ENCODE measurements at places on chromosomes 16 and 17.

- no peak for DNase-seq
Measured at GRCh38 chr16:26316683-26317464, 625.1 kb downstream of the HS3ST4 start.

DNA sequence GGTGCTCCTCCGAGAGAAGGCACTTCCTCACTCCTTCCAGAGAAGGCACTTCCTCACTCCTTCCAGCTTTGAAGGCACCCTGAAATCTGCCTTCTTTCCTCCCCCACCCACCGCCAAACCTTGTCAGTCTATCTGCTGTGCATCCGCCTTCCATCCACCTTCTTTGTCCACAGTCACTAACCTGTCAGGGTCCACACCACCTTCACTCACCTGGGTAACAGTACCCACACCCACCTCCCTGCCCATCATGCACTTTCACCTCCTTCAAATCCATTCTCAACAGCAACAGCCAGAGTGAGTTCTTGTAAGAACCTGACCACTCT lies 5.2 kb downstream of the CCDC102A start:
- DNase-seq, result no peak

DNA sequence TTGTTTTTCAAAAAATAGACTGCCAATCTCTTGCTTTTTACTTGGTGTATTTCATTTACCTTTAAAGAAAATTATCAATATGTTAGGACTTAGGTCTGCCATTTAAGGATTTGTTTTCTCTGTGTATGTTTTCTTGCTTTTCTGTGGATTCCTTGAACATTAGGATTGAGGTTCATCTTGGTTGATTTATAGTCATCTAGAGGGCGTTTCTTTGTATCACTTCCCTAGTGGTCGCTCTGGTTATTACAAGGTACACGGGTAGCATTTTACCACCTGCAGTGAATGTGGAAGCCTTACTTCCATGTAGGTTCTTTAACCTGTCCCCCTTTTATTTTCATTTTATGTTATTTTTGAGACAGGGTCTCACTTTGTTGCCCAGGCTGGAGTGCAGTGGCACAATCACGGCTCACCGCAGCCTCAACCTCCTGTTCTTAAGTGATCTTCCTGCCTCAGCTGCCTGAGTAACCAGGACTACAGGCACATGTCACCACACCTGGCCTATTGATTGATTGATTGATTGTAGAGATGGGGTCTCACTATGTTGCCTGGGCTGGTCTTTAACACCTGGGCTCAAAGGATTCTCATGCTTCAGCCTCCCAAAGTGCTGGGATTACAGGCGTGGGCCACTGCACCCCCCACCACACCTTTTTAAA lies 35.2 kb upstream of the CBX4 start:
- DNase-seq, result no peak

- no peak for DNase-seq
Measured at GRCh38 chr17:45823598-45823997, 21.1 kb upstream of the SPPL2C start.

DNA sequence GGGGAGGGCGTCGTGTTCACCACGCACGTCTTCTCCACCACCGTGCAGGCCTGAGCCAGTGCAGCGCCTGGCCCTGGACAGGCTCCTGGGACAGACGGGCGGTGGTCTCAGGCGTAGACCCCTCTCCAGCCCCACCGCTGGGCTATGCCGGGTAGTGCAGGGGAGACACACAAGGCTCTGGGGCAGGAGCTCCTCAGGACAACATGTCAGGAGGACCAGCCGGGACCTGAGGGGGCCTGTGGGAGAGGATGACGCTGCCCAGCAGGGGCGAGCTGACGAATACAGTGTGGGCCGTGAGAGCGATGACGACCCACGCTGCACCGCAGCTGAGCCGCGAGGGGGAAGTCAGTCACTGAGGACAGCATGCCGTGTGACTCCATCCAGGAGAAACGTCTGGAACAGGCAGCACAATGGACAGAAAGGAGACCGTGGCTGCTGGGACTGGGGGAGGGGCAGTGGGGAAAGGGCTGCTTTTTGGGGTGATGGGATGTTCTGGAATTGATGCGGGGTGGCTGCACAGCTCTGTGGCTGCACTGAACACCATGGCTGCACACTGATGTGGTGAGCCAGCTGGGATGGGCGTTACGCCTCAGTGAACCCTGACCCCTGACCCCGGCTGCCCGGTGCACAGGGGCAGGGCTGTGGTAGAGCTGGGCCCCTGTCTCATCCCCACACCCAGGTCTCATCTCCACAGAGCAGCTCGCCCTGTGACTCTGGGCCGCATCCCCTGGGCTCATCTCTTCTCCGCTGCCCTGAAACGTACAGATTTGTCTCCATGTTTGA lies 20.2 kb downstream of the DNASE1 start:
- no peak for DNase-seq

- DNase-seq, result no peak
Measured at GRCh38 chr16:12235110-12235509, 258.6 kb downstream of the SNX29 start.
